ENCODE measurements at places on chromosomes 2 and 18.

DNA sequence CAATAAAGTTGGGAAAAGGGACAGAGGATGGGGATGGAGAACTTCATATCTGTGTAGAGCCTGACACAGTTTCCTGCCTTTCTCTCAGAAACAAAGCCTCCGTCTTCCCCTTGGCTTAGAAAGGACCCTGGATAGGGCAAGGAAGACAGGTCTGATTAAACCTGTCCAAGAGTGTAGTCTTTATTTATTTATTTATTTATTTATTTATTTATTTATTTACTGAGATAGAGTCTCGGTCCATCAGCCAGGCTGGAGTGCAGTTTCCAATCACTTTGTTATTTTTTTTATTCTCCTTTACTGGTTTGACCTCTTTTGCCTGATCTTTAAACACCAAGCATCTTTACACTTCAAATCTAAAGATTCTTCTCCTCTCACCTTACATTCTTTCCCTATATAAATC is 10.3 kb downstream of the CCL20 start:
- DNase-seq: no peak

DNA sequence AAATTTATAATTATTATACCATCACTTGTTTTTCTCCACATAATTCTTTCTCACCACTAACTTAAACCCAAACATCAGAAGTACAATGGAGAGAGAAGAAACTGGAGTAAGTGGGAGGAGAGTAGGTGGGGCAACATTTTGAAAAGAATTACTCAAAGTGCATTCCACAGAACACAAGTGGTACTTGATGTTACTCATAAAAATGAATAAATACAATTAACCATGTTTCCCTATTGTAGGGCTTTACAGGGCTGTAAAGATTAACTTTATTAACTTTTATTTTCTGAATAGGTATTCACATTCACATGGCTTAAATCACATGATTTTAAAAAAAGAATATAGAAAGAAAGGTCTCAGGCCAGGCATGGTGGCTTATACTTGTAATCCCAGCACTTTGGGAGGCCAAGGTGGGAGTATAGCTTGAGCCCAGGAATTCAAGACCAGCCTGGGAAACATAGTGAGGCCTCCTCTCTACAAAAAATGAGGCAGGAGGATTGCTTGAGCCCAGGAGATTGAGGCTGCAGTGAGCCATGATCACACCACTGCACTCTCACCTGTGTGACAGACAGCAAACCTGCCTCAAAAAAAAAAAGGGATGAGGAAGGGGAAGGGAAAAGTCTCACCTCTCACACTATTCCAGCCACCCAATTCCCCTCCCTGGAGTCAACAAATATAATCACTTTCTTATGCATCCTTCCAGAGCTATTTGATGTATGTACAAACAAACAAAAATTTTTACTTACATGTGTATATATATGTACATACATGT is 47.1 kb downstream of the KCNG3 start:
- DNase-seq: no peak

DNA sequence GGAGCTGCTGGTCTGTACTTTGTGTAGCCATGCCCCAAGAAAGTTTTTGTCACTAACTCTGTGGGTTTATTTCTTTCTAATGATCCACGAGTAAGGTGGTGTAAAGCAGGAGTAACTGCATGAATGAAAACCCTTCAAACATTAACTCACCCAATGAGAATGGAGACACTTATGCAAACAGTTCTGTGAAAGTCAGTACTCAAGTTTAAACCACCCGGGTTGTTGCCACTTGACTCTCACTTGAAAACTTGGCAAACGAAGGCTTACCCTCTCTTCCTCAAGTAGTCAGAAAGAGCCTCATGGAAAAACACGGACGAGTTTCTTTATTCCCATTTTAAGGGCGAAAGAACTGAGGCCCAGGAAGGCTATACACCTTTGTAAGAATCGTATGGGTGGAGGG is 117.5 kb downstream of the MMADHC start:
- DNase-seq: no peak

GRCh38 chr18:1498216-1498615 is 593.5 kb downstream of the ADCYAP1 start:
- DNase-seq: no peak

Measured in Daoy (cell line).